ENCODE measurements at places on chromosomes 2 and 18.
A peak's percentile ranks its signal among the peaks of the same experiment; 100 is the strongest.

DNA sequence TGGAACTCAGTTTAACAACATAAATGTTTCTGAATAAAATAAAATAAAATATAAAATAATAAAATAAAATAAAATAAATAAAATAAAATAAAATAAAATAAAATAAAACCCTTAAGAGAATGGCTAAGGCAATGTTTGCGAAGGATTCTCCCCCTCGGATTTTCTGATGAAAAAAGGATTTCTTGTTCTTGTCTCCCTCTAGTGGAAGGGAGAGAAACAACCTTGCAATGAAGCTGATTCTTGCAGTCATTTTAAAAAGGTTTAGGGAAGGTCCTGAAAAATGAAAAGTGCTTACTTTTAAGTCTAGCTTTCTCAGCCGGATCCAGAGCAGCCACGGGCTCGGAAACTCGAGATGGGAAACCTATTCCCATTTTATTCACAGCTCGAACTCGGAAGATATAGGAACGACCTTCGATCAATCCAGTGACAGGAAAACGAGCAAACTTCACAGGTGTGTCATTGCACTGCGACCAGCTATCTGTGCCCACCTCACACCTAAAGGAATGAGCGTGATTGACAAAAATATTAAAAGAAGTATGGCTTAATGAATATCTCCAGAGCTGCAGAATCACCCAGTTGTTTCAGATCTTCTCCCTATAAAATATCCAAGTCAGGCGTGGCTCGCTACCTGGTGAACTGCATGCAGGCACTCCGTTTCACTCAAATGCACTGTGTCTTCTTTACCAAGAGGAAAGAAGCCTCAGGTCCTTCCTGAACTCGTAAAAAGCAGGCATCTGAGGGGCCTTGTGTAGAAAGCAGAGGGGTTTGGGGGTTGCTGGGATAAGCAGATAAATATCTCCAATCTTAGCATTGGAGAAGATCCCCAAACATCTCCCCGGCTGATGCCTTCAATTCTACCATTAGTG is 68.1 kb downstream of the MYOM1 start:
- DNase-seq, result peak; percentile 65

- no peak for DNase-seq
Measured at GRCh38 chr2:118974103-118974993, 32.4 kb downstream of the MARCO start.

DNA sequence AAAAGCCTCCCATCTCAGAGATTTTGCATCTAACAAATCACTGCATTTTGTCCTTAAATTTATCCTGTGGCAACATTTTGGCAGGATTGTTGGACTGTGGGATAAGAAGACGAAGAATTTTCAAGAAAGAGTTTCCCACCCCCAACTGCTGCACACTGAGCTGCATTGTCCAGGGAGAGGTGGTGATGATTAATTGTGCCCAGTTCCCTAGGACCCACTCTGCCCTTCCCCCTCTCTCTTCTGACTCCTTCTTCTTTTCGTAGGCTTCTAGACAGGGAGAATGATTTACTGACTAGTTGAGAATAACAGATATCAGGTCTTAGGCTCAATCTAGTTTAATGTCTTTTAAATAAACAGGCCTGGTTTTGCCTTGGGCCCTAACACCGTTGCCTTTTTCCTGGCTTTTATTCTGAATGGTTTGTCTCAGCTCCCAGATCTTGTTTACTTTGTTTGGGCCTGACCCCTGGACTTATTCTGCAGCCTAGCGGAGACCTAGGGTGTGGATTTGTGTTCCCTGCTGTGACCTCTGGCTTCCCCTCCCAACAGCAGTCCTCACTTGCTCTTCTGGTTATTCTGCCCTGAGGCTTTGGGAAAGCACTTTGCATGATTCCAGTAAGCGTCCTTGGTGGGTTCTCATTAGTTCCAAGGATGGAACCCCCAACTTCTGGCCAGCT is 233.3 kb downstream of the INSIG2 start:
- no peak for DNase-seq

DNA sequence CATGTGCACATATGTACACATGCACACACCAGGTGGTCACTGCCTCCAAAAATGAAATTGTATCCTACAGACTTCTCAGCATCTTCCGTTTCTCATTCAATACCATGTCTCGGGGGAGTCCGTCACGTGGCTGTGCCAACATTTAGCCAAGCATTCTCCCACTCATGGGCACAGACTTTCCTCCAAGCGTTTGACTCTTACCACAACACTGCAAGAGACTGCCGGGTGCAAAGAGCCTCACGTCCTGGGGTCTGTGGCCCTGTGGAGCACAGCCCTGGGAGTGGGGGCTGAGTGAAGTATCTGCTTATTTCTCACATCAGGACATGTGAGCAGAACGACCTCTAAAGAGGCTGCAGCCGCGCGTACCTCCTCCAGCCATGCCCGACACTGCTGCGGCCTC is 28.0 kb downstream of the HDAC4 start:
- DNase-seq, result no peak

DNA sequence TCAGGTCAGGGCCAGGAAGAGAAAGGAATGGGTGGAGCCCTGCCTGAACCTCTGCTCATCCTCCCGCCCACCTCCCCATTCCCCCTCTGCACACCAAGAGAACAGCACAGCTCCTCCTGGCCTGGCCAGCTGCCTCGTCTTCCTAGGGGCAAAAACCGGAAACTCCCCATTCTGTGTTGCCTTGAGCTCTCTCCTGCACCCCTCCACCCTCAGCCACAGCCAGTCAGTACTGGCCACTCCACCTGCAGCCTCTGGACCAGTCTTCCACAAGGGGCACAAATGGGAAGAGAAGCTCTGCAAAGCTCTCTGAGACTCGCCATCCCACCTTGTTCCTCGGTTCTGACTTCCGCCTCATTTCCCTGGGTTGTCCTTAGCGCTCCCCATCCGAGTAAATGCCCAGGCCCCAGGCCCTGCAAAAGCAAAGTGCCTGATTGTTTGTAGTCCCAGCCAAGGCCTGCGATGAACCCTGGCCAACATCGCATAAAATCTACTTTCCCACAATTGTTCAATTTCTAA is 39.3 kb upstream of the SLC35G4 start:
- DNase-seq, result no peak

- DNase-seq, result no peak
Measured at GRCh38 chr2:190318931-190319554, 583 bp downstream of the HIBCH start.

- DNase-seq, result no peak
Measured at GRCh38 chr18:72086421-72086820, 457.7 kb downstream of the CBLN2 start.

GRCh38 chr2:23322567-23323197 is 62.3 kb upstream of the KLHL29 start:
- no peak for DNase-seq

GRCh38 chr18:492451-492850 is 8.1 kb downstream of the COLEC12 start:
- DNase-seq, result no peak

DNA sequence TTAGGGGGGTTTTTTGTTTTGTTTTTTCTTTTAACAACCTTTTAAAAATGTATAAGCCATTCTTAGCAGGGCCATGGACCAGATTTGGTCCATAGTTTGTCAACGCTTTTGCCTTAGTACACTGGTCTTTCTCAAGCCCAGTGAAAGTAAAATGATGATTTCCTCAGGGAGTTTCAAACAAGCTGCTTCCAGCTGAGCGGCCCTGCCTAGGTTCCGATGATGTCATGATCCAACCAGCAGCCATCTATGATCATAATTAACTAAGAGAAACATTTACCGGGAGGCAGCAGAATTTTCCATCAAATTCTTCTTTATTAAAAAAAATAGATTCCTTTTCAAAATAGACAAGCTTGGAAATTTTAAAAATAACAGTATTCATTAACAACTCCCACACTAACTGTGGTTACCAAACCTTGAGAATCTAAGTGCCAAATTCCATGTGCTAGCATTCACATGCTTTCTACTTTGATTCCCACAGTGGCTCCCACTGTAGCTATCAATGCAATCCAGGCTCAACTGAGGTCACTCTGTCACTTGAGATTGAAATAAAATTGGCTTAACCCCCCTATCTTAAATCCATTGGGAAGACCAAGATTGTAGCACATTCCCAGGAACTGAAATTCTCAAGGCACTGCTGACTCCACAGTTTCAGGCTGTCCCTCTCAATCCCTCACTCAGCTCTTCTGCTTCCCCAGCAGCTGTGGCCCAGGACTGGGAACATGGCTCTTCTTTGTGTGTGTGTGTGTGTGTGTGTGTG is 148.9 kb downstream of the RNF152 start:
- no peak for DNase-seq

Data from hematopoietic multipotent progenitor cell treated with erythropoietin and hydrocortisone succinate and interleukin-3 and kit ligand, for 17 days (in vitro differentiated cells).